ENCODE measurements at places on chromosomes 7 and 10. TPM values are rescaled to one million over a fixed set of nuclear protein-coding genes. Genes with fewer than 3 reads are reported as not detected.

Gene MSS51
- total RNA-seq = 3.3 TPM

- DNase-seq = no peak
These were observed 78.6 kb upstream of the ARMC3 start for GRCh38 chr10:22849077-22849805.

DNA sequence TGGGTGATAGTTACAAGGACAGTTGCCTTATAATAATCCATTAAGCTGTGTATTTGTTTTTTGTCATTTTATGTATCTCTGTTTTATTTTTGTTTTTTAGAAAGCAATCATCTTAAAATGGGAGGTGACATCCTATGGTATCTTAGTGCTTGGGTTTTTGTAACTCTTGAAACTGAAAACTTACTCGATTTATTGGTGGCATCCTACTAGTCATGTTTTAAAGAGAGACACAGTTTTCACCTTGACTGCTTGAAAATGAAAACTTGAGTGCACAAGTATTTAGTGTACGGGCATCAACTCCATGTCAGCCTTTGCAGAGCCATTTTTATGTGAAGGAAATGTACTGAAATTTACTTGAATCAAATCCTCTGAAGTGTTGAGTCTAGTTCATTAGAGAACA is 103.8 kb upstream of the SAMD8 start:
- DNase-seq = no peak

GRCh38 chr10:130739757-130740145 is 571.8 kb downstream of the TCERG1L start:
- DNase-seq = no peak

DNA sequence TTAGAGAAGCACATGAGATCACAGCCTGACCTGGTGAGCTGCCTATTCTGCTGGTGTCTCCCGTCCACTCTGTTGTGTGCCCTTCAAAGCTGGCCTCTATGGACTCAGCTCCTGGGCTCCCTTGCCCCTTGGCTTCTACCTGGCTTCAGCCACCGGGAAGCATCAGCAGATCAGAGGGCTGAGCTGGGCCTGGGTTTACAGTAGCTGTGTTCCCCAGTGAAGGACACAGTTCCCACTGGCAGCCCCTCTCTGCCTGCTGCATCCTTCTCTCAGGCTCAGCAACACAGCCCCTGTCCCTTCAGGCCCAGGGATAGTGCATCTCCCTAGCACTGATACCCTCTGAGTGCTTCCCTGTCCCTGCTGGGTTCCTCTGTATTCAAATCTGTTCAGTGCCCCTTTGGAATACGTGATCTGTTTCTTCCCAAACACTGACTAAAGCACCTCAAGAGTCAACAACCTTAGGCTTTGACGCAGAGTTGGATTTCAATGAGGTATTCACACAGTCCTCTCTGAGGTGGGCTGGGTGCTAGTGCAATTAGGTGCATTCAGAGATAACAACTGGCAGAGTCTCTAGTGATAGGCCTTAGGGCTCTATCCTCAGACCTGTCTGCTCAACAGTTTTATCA is 109.8 kb downstream of the GRID1 start:
- no peak for DNase-seq
